Left ventricle myocardium inferior (tissue), 1 donor: ENCODE measurements at places on chromosomes 16 and 17. TPM values are rescaled to one million over a fixed set of nuclear protein-coding genes. Genes with fewer than 3 reads are reported as not detected.

KRT23 gene
- 0.33 TPM for total RNA-seq

CCDC200 gene
- not detected for total RNA-seq

TBC1D24 gene
- total RNA-seq = 11.1 TPM

SDR42E1 gene
- 0.52 TPM for total RNA-seq
